ENCODE measurements at places on chromosomes 5 and 9. TPM values are rescaled to one million over a fixed set of nuclear protein-coding genes. Genes with fewer than 3 reads are reported as not detected.
A peak's percentile ranks its signal among the peaks of the same experiment; 100 is the strongest.

GRCh38 chr9:89422151-89422975, 75.5 kb downstream of the SEMA4D start:
- H3K36me3 ChIP-seq, result no peaks in the 10 kb centered on the region
- H3K4me3 ChIP-seq, result no peak overlapping the region
- no peak overlapping the region for H3K27ac ChIP-seq
- DNase-seq, result no peak
- H3K4me1 ChIP-seq, result peaks cover 10% of the 10 kb centered on the region
- no peaks in the 10 kb centered on the region for H3K27me3 ChIP-seq

DNA sequence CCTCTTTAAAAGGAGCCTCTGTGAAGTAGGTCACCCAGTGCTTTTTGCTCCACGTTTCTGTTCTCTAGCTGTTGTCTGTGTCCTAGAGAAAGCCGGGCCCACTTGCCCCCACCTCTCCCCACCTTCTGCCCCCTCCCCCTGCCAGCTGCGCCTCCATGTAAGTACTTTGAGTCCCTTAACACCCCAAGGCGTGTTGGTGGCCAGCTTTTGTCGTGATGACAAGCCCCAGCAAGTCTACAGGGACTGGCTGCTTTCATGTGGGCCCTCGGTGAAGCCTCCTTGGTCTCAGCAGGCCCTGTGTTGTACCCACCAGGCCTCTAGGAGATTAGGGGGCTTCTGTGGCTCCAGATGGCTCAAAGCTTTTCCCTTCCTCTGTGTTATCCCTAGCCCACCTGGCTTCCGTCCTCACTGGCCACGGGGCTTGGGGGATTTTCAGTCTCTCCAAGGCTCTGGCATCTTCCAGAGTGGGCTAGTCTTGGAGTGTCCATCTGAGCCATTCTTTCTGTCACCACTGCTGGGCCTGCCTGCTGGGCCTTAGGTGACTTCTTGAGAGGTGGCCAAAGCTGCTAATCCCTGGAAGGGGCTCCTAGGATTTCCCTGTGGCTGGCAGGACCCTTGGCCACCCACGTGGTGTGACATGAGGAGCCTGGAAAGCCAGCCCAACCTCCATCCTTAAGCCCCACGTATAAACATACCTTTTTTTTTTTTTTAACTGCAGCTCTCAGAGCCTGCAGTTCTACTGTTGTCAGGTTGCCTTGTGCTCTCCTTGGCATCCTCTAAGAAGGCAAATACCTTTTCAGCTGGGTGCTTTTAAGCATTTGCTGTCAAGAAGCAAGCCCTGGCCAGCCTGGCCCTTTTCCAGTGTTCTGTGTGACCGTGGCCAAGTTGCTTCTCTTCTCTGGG, 1.1 kb upstream of the NDST1 start:
- H3K27me3 ChIP-seq, result no peaks in the 10 kb centered on the region
- peak overlapping the region; percentile 85 for H3K27ac ChIP-seq
- DNase-seq, result no peak
- no peaks in the 10 kb centered on the region for H3K36me3 ChIP-seq
- H3K4me1 ChIP-seq, result peaks cover 100% of the 10 kb centered on the region

GPR150 gene
- not detected for total RNA-seq

DNA sequence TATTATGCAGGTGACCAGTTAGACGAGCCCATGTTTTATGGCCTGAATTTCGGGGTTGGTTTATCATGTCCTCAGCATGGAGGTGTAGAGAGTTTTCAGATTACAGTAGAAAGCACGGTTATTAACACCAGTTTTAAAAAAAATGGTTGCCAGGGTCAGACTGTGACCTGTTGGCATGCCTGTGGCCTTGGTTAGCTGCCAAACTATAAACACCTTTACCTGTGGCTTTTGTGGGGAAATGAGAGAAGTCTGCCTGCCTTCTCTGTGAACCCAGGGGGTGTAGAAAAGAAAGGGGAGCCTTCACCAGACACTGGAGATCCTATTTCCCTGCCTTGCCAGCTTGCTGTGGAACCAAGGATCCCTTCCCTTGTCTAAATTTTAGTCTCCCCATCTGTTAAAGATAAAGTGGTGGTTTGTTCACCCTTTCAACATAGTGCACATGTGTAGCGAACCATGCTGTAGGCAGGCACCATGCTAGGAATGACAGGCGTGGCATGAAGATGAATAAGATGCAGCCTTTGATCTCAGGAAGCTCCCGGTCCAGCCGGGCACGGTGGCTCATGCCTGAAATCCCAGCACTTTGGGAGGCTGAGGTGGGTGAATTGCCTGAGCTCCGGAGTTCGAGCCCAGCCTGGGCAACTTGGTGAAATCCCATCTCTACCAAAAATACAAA, 6.1 kb upstream of the PHF19 start:
- H3K4me1 ChIP-seq, result no peaks in the 10 kb centered on the region
- no peak overlapping the region for H3K4me3 ChIP-seq
- H3K27me3 ChIP-seq, result no peaks in the 10 kb centered on the region
- no peak overlapping the region for H3K27ac ChIP-seq
- DNase-seq, result no peak
- no peaks in the 10 kb centered on the region for H3K36me3 ChIP-seq

DNA sequence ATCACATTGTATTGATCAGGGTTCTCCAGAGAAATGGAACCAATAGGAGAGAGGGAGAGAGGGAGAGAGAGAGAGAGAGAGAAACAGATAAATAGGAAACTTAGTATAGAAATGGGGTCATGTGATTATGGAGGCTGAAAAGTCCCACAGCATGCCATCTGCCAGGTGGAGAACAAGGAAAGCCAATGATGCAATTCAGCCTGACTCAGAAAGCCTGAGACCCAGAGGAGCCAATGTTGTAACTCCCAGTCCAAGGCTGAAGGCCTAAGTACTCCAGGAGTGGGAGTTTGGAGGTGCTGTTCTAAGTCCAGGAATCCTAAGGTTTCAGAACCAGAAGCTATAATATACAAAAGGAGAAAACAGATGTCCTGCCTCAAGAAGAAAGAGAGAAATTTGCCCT, 48.4 kb upstream of the ISOC1 start:
- H3K27ac ChIP-seq, result no peak overlapping the region
- no peaks in the 10 kb centered on the region for H3K36me3 ChIP-seq
- DNase-seq, result no peak
- H3K4me1 ChIP-seq, result peaks cover 9% of the 10 kb centered on the region
- no peaks in the 10 kb centered on the region for H3K27me3 ChIP-seq

CCL28 gene
- total RNA-seq, result 0.20 TPM

GRCh38 chr5:24163091-24163490, 481.7 kb downstream of the CDH10 start:
- no peaks in the 10 kb centered on the region for H3K36me3 ChIP-seq
- DNase-seq, result no peak
- H3K4me3 ChIP-seq, result no peak overlapping the region

GRCh38 chr5:114305402-114306207, 56.3 kb upstream of the KCNN2 start:
- no peak overlapping the region for H3K27ac ChIP-seq
- H3K27me3 ChIP-seq, result no peaks in the 10 kb centered on the region
- no peak for DNase-seq

DNA sequence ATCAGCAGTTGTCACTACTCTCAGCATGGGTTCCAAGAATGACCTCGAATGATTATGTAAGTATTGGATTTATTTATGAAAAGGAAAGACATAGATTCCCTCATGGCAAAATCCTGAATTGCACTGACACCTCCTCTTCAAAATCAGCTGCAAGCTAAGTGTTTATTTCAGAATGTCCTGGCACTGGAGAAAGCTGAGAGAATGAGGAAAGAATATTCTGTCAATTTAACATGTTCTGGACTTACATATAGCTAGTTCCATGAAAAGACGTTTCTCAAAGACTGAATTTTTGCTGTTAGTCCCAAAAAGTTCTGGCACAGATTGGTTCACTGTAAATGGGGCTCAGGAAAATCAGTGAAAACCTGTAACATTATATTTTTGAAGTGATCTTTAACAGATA, 120.3 kb downstream of the NREP start:
- H3K4me3 ChIP-seq, result no peak overlapping the region
- no peaks in the 10 kb centered on the region for H3K36me3 ChIP-seq
- H3K4me1 ChIP-seq, result peaks cover 14% of the 10 kb centered on the region
- no peak for DNase-seq
- no peaks in the 10 kb centered on the region for H3K27me3 ChIP-seq

RNF180 gene
- total RNA-seq, result 14.5 TPM

DNA sequence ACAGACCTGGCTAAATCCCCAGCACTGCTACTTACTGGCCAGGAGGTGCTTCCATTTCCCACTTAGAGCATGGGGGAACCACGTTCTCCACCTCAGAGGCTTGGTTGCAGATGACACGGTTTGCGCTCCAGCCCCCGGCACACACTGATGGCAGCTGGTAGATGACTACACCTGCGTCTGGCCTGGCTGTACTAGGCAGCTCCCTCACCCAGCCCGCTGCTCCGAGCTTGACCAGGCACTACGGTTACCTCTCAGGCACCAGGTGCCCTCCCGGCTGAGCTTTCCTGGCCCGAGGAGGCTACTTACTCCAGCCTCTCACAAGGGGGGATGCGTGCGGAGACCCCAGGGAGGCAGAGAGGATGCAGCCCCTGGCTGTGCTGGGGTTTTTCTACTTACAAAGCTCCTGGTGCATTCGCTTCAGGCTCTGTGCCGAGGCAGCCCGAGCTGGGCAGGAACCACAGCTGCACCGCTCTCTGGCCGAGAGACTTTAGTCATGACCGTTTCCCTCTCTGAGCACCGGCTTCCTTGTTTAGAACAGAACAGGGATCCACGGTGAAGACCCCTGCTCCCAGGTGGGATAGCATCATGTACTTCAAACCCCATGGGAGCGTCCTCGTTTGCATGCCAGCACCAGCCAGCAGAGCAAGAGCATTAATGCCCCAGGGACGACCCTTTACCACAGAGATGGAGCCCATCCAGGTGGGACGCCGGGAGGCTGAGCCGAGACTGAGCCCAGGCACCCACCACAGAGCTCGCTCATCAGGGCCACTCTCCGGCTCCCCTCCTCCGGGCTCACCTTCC, 7.6 kb upstream of the GBGT1 start:
- H3K27ac ChIP-seq, result no peak overlapping the region
- H3K4me3 ChIP-seq, result no peak overlapping the region
- H3K27me3 ChIP-seq, result peaks cover 11% of the 10 kb centered on the region
- H3K36me3 ChIP-seq, result no peaks in the 10 kb centered on the region
- no peaks in the 10 kb centered on the region for H3K4me1 ChIP-seq

GRCh38 chr9:5442400-5443011, 4.8 kb upstream of the PLGRKT start:
- no peak overlapping the region for H3K27ac ChIP-seq
- H3K4me1 ChIP-seq, result peaks cover 9% of the 10 kb centered on the region
- DNase-seq, result no peak
- H3K27me3 ChIP-seq, result no peaks in the 10 kb centered on the region
- H3K4me3 ChIP-seq, result no peak overlapping the region
- no peaks in the 10 kb centered on the region for H3K36me3 ChIP-seq

C5orf58 gene
- not detected for total RNA-seq

- no peaks in the 10 kb centered on the region for H3K4me1 ChIP-seq
- no peak overlapping the region for H3K27ac ChIP-seq
- DNase-seq, result peak; percentile 84
Observed at GRCh38 chr9:87662808-87663528, 63.0 kb upstream of the CTSL start.

DNA sequence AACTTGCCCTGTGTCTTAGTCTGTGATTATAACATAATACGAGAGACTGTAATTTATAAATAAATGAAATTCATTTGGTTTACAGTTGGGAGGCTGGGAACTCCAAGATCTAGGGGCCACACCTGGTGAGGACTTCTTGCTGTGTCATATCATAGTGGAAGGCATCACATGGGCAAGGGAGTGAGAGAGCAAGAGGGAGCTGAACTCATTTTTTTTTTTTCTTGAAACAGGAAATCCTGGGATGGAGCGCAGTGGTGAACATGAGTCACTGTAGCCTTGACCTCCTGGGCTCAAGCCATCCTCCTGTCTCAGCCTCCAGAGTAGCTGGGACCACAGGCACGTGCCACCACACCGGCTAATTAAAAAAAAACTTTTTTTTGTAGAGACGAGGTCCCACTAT, 7.2 kb downstream of the MLANA start:
- DNase-seq, result no peak
- H3K4me1 ChIP-seq, result no peaks in the 10 kb centered on the region
- no peak overlapping the region for H3K27ac ChIP-seq
- no peak overlapping the region for H3K4me3 ChIP-seq
- H3K27me3 ChIP-seq, result no peaks in the 10 kb centered on the region

Measured in heart right ventricle (tissue), 16 donors.